Activated T-cell treated with anti-CD3 and anti-CD28 coated beads for 4 hours (primary cell): ENCODE measurements at places on chromosomes 16 and 17.

GRCh38 chr16:88103011-88103410, 151.8 kb downstream of the BANP start:
- DNase-seq: no peak

GRCh38 chr16:4882000-4882632, 34.8 kb downstream of the UBN1 start:
- DNase-seq: no peak

- no peak for DNase-seq
Measured at GRCh38 chr17:4156750-4157381, 13.9 kb downstream of the CYB5D2 start.

DNA sequence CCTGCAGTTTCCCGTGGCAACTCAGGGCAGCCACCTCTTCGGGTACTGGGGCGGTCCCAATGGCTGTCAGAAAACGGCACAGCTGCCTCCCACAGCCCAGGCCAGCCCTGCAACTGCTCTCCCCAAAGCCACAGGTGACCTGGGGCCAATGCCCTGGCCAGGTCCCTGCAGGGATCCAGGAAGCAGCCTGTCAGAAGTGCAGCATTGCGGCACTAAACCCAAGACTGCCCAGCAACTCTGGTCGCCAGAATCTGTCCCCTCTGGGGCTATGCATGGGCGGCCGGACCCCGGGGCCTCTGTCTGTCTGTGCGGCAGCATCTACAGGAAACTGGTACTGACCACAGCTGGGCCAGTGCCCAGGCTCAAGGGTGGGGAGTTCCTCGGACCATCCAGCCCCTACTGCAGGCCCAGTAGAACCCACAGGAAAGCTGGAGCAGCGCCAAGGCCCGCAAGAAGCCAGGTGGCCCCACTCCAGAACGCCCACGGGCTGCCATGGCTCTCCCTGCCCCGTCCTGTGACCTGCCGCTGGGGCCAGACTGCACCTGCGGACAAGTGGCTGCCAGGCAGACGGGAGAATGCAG, 5.5 kb downstream of the CYBC1 start:
- DNase-seq: no peak

DNA sequence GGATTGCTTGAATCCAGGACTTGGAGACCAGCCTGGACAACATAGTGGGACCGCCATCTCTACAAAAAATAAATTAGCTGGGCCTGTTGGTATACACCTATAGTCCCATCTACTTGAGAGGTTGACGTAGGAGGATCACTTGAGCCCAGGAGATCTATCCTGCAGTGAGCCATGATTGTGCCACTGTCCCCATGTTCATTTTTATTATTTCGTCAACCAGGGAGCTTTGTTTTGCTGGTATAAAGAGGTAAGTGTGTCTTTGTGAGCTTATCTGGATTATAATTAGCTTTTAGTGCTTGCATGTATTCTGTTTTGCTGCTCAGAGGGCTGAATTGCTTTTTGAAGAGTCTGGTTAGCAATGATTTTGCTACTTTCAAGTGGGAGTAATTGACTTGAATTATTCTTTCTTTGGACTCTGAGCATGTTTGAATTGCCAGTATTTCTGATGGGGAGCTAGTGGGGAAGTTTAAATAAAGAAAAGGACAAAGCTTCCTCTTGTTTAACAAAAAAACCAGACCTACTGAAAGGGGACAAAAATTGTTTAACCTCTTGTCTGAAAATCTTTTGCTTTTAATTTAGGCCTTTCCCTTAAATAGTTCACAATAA, 31.6 kb upstream of the BCAS3 start:
- DNase-seq: no peak

GRCh38 chr17:77437017-77437416, 296.2 kb downstream of the SEC14L1 start:
- DNase-seq: no peak

DNA sequence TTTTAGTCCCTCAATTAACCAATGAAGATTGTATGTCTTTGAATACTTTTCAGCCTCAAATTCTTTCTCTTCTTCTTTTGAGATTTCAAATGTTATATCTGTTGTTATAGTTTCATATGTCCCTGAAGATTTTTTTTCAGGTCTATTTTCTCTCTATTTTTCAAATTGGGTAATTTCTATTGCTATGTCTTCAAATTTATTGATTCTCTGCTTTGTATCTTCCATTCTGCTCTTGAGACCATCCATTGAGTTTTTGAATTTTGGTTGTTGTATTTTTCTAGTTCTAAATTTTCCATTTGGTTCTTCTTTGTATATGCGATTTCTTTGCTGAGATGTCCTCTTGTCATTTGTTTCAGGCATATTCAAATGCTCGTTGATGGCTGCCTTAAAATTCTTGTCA, 26.7 kb downstream of the MAP2K6 start:
- DNase-seq: no peak

DNA sequence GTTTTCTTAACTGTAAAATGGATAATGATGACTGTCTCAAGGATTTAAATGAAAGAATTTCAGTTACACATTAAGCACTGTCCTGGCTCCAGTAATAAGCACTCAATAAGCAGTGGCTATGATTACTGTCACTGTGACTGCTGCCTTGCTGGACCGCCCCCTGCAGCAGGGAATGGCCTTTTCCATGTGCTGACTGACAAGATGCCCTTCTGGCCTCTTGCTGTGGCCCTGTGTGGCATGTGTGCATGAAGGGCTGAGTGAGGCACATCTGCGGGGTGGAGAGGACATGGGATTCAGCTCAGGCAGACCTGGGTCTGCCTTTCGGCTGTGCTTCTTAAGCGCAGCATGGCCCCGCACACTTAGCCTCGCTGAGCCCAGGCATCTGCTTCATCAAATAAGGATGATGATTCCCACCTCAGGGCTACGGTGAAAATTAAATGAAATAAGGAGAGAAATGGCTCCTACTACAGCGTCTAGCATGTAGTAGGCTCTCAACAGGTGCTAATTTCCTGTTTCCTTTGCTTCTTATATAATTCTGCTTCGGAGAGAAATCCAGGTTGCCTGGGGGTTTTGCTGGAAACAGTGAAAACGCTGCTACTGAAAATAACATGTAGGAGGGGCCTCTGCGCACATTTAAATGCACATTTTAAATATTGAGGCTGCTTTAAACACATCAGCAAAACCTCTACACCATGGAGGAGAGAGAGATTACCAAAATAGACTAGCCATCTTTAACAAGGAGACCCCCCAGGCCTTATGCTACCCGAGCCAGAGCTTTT, 183.9 kb downstream of the PARN start:
- no peak for DNase-seq

DNA sequence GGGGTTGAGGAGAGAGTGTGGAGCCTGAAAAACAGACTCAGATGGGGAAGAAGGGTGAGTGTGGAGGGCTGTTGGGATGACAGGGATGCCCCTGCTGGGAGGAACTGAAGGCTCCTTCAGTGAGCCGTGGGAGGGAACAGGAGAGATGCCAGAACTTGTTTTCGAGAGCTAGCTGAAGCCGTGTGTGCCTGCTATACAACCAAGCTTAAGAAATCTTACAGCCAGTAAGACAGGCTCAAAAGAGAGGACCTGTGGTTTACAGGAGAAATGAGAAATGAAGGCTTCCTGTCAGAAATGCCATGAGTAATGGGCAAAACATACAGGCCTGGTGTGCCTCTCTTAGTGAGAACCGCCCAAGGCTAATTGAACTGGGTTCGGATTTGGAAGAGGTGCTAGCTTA, 99.6 kb downstream of the SPACA3 start:
- DNase-seq: no peak

DNA sequence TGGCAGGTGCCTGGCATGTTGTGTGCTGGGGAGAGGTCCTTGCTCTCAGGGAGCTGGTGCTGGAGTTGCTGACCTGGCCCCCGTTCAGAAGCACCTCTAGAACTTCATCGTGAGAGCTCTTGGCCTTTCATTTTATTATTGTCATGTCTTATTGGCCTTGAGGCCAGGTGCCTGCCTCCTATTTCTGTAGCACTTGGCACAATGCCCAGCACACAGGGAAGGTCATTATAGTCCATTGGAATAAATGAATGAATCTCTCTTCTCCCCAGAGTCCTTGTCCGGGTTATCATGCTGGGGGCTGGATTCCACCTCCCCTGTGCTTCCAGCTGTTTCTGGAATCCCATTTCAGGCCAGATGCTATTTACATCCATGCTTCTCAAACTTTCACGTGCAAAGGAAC, 169.2 kb downstream of the HAPSTR1 start:
- no peak for DNase-seq

DNA sequence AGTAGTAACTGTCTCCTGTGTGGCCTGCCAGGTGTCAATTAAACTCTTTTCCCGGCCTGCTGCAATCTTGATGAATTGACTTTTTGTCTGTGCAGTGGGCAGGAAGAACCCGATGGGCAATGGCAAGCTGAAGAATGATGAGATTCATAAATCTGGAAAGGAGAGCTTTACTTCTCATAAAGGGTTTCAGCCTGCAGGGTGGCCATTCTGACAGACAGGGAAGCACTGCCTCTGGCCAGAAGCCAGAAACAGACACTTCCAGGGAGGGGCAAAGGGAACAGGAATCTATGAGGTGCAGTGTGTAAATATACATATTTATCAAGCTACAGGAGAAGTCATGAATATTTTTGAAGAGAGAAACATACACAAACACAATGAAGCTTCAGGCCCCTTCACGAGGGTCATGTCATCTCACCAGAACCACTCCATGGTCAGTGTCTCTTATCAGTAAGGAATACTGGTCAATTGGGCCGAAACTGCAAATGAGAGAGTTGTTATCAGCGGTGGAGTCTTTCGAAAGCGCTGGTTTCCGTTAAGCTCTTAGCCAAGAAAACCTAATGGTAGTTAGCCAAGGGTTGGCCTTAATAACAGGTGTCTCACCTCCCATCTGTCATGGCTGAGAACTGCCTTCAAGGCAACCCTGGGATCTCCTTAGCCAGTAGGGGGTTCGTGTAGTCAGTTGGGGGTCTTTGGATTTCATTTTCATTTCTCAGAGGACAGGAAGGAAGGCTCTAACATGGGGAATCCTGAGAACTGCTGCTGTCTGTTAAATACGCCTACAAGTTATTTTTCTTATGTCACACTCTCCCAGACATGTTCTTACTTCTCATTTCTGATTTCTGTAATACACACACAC, 1.2 kb upstream of the NARF start:
- DNase-seq: no peak

DNA sequence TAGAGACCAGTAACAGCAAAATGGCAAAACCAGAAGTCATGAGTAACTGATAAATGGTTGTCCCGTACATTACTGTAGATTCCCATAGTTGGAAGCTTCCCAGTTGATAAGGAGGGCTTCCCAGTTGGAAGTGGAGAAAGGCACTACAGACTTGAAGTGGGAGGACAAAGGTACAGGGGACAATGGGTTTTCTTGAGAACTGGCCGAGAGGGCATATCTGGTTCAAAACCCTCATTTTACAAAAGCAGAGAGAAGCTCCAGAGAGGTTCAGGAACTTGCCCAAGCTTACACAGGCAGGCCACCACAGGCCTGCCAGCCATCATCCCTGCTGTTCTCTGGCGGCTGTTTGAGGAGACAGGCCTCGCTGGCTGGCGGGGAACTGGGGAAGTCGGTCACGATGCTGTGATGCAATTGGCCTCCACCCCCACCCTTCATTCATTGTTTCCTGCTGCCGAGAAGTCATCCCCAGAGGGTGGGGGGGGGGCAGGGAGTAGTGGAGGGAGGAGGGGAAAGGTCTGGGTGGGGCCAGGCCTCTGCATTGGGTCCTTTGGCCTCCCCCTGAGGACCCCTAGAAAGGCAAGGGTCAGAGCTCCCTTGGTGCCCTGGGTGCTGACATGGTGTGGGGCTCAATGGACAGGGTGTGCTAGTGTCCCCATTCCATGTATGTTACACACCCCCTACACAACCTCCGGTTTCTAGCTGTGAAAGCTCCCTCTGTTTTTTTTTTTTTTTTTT, 3.0 kb downstream of the UBALD2 start:
- peak; percentile 66 for DNase-seq

GRCh38 chr17:8062807-8063483, 24.1 kb downstream of the ALOX15B start:
- DNase-seq: no peak

- no peak for DNase-seq
Measured at GRCh38 chr17:76266244-76266938, 1.2 kb downstream of the UBALD2 start.

GRCh38 chr17:29590411-29591145, 1.1 kb upstream of the GIT1 start:
- DNase-seq: no peak

GRCh38 chr17:30219833-30220232, 15.7 kb downstream of the SLC6A4 start:
- no peak for DNase-seq

GRCh38 chr16:48081656-48082055, 74.1 kb downstream of the ABCC12 start:
- no peak for DNase-seq

GRCh38 chr16:56604966-56605365, 3.4 kb upstream of the MT2A start:
- DNase-seq: no peak

GRCh38 chr16:79429381-79430190, 171.0 kb downstream of the MAF start:
- DNase-seq: no peak

GRCh38 chr17:50976951-50977472, 110.9 kb upstream of the TOB1 start:
- DNase-seq: no peak

GRCh38 chr17:59338498-59338897, 7.0 kb downstream of the YPEL2 start:
- no peak for DNase-seq

DNA sequence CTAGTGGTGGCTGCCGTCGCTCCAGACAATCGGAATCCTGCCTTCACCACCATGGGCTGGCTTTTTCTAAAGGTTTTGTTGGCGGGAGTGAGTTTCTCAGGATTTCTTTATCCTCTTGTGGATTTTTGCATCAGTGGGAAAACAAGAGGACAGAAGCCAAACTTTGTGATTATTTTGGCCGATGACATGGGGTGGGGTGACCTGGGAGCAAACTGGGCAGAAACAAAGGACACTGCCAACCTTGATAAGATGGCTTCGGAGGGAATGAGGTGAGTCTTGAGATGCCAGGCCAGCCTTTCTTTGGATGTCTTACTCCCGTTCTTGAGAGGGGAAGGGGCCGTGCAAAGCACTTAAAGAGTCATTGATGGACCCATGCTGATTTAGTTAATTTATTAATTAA, 16.1 kb downstream of the ARSG start:
- no peak for DNase-seq

DNA sequence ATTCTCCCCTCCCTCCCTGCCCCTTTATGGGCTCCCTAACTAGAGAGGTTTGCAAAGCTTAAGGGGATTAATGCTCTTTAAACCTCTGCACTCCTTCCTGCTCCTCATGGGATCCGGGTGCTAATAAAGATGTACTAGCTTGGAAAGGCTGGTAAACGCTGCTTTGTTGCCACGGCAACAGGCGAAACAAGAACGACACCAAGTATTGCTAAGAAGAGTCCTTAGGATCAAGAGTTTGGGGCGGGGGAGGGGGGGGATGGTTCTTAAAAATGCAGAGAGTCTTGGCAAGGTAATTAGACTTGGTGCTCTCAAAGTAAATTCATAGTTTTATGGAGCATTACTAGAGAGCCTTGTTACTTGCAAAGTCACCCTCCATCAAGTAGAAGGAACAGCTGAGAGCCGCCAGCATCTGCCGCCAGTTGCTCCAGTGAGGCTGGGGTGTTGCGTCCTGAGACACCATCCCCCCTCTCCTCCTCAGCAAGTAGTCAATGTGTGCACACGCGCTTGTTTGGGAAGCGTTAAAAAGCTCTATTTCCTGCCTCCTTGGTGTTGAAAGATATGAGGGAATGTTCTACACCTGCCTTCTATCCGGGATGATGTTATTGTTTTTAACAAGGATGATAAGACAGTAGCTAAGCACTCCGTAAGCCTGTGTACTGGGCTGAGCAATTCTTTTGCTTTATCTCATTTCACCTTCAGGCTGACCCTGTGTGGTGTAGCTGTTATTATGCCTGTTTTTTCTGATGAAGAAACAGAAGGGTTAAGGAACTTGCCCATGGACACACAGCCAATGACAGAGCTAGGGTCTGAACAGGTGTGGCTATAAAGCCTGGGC, 190.9 kb downstream of the CCDC182 start:
- no peak for DNase-seq
